ENCODE measurements at places on chromosomes 3 and 15.

GRCh38 chr15:27074179-27074578 is 103.2 kb downstream of the GABRG3 start:
- DNase-seq = no peak

- DNase-seq = no peak
These were observed 563.5 kb upstream of the TBL1XR1 start for GRCh38 chr3:177760803-177761202.

GRCh38 chr15:47820057-47820746 is 102.9 kb downstream of the SEMA6D start:
- DNase-seq = no peak

DNA sequence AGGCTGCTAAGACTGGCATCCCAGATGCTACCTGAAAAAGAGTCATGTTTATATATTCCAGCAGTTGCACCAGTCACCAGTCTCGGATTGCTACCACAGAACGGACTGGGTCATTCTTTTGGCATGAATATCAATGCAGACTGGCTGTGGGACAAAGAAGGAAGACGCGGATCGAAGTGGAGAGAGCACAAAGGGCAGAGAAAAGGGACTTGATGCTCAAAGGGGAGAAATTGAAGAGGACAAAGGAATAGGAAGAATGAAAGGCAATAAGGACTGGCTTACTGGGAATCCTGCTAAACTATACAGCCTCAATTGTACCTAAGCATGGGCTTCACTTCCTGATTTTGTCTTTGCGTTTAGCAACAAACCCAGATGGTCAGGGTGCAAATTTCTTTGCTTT is 15.3 kb upstream of the DIS3L start:
- no peak for DNase-seq

DNA sequence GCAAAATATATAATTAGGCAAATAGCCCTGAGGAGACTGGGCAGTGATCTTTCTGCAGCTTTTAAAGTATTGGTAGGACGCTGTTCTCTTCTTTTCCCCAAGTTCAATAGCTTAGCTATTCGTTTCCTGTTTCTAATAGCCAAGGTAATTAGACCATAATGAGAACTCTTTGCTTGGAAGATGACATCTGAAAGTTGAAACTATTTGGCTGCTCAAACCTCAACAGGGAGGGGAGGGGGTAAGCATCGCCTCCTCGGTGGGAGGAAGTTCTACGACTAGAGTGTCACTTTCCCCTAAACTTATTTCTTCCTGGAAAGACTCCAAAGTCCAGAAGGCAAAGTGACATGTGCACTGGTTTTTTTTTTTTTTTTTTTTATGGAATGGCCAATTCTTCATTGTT is 22.8 kb upstream of the ALDH1A3 start:
- DNase-seq = no peak

- DNase-seq = no peak
These were observed 33.7 kb upstream of the VILL start for GRCh38 chr3:37956723-37957538.

- no peak for DNase-seq
These were observed 27.6 kb downstream of the TKT start for GRCh38 chr3:53227993-53228885.

DNA sequence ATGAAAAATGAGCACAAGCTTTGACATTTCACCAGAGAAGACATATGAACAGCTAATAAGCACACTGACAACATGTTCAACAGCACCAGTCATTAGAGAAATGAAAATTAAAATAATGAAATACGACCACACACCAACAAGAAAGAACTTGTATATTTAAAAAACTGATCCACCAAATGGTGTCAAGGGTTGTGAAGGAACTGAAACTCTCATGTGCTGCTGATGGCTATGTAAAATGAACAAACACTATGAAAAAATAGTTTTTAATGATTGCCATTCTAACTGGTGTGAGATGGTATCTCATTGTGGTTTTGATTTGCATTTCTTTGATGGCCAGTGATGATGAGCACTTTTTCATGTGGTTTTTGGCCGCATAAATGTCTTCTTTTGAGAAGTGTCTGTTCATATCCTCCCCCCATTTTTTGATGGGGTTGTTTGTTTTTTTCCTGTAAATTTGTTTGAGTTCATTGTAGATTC is 193.8 kb downstream of the SCAPER start:
- no peak for DNase-seq

DNA sequence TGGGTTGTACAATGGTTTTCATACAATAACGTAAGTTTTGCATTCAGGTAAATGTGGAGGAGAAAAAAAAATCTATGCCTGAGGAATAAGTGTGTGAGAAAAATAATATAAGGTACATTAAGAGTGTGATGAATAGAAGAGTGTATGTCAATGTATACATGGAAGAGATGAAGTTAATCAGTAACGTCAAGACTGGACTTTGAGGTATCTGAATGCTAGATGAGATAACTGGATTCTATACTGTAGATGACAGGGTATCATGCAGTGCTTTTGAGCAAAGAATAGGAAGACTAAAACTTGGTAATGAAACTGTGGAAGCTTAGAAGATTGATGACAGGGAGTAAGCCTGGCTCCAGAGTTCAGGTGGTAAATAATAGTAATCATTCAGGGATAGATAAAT is 666.7 kb upstream of the SGO1 start:
- DNase-seq = no peak

GRCh38 chr15:42163947-42164550 is 7.6 kb upstream of the PLA2G4F start:
- DNase-seq = no peak

DNA sequence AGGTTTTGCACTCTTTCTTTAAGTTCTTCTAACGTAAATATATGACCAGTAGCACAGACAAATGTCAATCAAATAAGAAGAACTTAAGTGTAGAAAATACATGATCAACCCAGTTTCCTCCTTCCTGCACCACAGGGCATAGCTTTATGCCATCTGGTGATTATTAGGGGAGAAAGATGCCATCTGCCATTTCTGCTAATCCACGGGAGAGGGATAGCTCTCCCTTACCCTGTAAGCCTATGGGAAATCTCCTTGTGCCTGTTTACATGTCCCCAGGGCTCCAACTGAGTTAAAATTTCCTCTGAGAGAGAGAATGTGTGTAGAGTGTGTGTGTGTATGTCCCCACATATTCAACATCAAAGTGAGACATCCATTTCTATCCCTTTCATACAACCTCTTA is 135.9 kb downstream of the RSL24D1 start:
- no peak for DNase-seq

GRCh38 chr3:61589856-61590255 is 28.5 kb downstream of the PTPRG start:
- no peak for DNase-seq

DNA sequence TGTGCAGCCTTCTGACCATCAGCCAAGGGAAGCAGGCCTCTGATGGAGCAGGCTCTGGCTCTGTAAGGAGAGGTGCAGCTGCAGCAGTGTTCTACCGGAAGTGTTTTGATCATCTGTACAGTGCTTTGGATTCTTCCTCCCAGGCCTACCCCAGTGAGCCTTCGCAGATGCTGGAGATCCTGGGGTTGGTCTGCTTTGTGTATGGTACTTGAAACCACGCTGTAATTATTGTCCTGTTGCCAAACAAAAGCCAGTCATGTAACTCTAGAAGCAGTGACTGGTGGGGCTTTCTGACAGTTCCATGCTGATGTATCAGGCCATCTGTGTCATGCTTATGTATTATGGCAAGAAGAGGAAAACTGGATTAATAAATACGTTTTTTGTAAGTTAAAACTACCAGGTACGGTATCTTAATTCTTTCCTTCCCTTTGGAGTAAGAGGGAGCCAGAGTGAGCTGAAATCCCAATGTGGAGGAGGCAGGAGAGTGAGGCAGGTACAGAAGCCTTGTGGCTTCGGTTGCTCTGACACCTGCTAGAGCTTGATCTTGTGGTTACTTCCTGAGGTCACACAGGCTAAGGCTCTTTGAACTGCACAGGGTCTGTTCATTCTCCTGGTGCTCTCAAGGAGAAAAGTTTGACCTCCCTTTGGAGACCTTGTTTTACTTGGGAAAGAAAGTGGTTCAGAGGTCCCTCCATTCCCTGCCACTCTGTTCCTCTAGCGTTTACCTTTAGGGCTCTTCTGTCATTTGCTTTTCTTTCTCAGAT is 3.7 kb downstream of the TMEM42 start:
- no peak for DNase-seq

GRCh38 chr3:173018758-173019157 is 122.3 kb downstream of the SPATA16 start:
- DNase-seq = no peak

DNA sequence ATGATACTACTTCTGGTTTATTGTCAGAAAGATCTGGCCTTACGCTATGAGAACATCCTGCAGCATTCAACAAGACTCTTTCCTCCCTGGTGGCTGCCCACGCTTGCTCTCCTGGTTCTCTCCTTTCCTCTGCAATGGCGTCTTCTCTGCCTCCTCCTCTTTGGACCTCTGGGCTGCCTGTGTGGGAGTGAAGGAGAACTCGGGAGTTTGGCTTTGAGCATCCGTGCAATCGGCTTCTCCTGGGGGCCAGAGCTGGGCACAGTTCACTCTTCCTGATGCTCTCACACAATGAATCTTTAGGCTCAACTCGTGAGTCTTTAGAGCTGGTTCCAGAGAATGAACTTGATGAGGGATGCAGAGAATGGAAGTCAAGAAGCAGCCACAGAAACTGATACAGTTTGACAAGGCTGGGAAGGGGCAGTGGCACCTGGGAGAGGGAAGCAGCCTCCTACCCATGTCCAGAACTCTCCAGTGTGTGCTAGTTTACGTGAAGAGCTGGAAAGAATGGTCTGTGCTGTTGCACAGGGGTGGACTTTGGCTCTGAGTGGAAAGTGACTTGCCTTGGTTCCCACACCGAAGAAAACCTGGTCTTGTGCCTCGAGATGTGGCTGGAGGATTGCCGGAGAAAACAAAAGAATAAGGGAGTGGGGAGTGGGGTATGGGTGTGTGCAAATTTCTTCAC is 37.9 kb downstream of the RPLP1 start:
- DNase-seq = no peak

- no peak for DNase-seq
These were observed 37.6 kb downstream of the DNASE1L3 start for GRCh38 chr3:58173029-58173668.

- DNase-seq = no peak
These were observed 84.9 kb upstream of the ETV5 start for GRCh38 chr3:186193534-186194450.

GRCh38 chr3:7315037-7315436 is 454.1 kb downstream of the GRM7 start:
- DNase-seq = no peak

GRCh38 chr3:152069871-152070270 is 196.4 kb downstream of the SUCNR1 start:
- DNase-seq = no peak

- DNase-seq = no peak
These were observed 57.8 kb upstream of the SMAD6 start for GRCh38 chr15:66644000-66644787.

GRCh38 chr3:122103821-122104514 is 48.8 kb downstream of the CD86 start:
- no peak for DNase-seq

DNA sequence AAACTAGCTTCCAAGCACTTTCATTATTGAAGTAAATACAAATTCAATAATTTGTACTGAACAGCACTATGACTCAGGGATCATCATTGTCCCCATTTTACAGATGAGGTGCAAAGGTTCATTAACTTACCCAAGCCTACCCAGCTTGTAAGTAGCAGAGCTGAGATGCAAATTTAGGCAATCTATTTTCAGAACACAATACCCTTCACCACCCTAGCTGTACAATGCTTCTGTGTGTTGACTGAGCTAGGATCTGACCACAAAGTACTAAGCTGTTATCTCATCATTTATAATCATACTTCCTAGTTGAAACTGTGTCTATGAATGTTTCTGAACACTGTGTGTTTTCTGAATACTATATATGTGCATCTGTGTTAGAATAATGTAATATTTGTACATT is 3.2 kb upstream of the ILDR1 start:
- no peak for DNase-seq

- no peak for DNase-seq
These were observed 147.4 kb downstream of the ATP10A start for GRCh38 chr15:25715536-25716413.

- DNase-seq = no peak
These were observed 756.6 kb upstream of the ARPP21 start for GRCh38 chr3:34882764-34883163.

DNA sequence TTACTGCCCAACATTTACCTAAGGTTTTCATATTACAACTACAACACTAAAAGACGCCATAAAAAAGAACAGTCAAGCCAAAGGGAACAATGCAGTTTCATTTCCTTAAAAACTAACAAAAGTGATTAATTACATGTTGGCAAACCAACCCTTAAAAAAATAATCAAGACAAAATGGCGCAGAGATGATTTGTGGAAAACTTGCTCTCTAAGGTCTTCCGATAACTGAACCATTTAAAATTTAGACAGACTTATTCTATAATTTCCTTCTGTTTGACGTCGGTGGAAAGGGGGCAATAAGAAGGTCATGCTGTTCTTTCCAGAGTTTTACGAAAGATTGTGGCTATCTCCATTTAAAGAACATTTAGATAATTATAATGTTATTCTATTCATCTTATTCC is 87.6 kb downstream of the RYK start:
- no peak for DNase-seq

DNA sequence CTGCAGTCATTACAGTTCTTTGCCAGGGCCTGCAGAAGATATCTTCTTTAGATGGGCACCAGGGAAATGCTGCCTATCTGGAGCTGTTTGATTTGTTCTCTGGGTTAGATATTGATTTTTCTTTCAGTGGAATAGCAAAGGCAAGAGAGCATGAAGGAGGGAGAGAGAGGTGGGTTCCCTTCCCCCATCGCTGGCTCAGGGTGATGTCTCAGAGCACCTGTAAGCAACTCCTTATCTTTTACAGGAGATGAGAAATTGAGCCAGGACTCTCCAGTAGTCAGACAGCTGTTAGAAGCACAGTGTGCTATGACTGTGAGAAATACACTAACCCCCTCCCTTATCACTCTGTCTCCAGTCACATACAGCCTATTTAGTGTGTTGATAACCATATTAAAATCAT is 89.3 kb upstream of the SLC24A5 start:
- no peak for DNase-seq

DNA sequence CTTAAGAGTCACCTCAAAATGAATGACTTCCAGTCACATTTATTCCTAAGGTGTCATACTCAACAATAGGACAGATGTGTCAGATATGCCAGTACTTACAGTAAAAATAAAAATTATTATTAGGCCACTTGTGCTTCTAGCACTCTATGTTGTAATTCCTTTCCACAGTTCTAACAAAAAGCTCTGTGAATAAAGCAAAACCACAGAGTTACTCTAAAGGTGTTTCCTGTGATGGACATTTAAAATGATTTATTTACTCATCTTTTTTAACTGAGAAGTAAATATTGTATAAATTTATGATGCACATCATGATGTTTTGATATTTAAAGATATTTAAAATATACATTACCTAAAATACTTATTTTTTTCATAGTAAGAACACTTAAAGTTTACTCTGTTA is 13.9 kb upstream of the GOLGA8B start:
- no peak for DNase-seq

DNA sequence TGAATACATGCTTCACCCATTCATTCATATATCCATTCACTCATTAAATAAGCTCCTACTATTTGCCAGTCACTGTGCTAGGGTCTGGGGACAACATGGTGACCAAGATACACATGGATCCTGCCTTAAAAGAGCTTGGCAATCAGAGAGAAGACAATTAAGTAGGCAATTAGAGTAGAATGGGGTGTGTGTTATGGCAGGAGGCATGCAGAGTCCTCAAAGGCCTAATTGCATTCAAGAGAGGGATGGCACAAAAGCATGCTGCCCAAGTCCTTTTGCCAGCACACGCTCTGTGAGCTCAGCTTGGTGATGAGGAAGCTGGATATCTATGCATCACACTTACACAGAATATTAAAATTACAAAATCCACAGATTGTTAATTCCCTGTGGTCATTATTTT is 2.8 kb upstream of the PRICKLE2 start:
- no peak for DNase-seq

- no peak for DNase-seq
These were observed 1.8 kb upstream of the USP19 start for GRCh38 chr3:49122451-49122850.
